GM03348 (cell line): ENCODE measurements at places on chromosomes 6 and 20.

- DNase-seq, result peak; percentile 75
Observed at GRCh38 chr6:53066077-53066417, 843 bp downstream of the FBXO9 start.

GRCh38 chr20:58048096-58048702 is 180.3 kb downstream of the ANKRD60 start:
- peak; percentile 39 for DNase-seq

DNA sequence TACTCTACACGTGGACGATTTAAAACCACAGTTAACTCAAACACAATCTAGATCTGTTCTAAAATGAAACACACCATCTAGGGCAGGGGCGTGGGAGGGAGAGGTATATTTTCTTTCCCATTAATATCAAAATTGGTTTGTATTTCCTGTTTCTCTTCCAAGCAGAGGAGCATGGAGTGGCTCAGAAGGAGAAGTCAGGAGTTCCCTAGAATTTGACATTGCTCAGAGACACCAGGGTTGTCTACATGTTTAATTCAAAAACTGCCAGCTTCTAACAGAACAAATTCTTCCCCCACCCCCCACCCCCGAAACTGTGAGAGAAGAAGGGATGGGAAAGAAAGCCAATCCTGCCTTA is 2.3 kb downstream of the PREX1 start:
- no peak for DNase-seq

- no peak for DNase-seq
Observed at GRCh38 chr6:146027586-146028251, 1.1 kb upstream of the GRM1 start.
